ENCODE measurements at places on chromosomes 12 and 14.

DNA sequence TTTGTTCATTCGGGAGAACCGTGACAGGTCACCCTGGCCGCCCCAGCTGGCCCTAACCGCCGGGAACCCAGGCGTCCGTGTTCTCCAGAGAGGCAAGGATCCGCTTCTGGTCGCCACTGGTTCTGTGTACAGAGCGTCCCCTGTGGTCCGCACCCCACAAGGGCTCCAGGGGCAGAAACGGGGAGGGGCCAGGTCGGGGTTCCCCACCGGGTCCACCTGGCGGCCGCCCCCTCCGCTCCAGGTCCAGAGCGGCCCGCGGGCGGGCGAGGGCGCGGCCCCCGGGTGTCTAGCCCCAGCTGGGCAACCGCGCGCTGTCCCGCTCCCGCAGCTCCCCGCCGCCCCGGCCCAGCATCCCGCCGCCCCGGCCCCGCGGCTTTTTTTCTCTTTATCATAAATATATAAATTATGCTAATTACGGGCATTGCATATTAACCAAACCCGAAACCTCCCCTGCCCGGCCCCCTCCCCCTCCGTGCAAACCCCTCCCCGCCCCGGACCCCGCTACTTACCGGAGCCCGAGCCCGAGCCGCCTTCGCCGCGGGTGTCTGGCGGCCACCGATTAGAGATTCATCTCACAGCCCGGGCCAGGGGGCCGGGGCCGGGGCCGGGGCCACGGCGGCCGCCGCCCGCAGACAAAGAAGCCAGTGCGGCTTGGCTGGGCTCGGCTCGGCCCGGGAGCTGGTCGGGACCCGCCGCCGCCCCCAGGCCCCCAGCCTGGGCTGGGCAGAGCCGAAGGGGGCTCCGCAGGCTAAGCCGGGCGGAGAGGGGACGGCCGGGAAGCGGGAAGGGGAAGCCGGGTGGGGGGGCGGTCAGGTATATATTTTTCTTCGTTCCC is 512 bp downstream of the POU6F1 start:
- DNase-seq, result peak; percentile 73

DNA sequence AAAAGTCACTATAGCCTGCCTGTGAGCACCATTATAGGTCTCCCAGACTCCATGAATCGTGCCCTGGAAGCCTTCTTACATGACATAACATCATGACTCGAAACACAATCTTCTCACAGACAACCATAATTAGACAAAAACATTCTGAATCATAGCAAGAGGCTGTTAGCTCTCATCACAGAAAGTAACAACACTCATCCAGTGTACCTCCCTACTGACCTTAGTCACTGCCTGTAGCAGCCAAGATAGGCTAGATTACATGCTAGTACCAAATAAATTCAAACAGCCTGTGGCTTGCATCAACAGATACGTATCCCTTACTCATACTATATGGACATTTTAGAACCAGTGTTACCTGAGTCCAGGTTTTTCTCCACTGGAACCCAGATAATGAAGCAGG is 663.8 kb upstream of the FOXG1 start:
- DNase-seq, result no peak

- no peak for DNase-seq
Measured at GRCh38 chr12:27614866-27615265, 81.4 kb upstream of the REP15 start.

GRCh38 chr12:107670999-107671643 is 14.5 kb upstream of the PWP1 start:
- peak; percentile 29 for DNase-seq

DNA sequence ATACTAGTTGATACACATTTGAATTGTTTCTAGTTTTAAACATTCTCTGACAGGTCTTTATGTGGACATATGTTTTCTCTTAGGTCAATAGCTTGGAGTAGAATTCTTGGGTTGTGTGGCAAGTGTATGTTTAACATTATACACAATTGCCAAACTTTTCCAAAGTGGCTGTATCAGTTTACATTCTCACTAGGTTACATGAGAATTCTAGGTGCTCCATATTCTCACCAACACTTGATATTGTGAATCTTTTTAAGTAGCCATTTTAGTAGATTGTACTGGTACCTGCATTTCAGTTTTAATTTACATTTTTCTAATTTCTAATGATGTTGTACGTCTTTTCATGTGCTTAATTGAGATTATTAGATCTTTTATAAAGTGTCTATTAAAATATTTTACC is 28.6 kb downstream of the CCDC91 start:
- DNase-seq, result no peak

GRCh38 chr14:105140581-105140980 is 28.0 kb downstream of the JAG2 start:
- no peak for DNase-seq

DNA sequence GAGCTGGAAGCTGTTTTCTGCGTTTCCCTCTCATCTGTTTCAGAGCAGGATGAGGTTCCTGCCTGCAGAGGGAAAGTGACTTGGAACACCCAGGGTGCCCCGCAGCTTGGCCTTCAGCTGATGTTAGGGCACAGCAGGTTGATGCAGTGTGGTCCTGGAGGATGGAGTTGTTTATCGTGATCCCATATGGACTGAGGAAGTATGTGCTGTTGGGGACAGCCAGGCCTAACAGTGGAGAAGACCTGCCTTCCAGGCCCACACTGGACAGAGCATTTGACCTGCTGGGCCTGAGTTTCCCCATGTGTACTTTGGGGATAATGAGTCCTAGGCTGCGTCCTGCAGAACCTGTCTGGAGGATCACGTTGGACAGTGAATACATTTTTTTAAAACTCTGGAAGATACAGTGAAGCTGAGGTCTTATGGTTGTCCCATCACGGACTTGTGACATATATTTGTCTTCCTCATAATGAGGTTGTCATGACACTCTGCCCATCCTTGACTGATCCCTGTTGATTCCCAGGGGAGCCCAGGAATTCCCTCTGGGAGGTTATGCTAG is 12.8 kb downstream of the SERPINA1 start:
- no peak for DNase-seq

GRCh38 chr12:27347779-27348178 is 15.1 kb downstream of the BMAL2 start:
- no peak for DNase-seq

GRCh38 chr12:54657105-54657607 is 9.0 kb upstream of the DCD start:
- no peak for DNase-seq

DNA sequence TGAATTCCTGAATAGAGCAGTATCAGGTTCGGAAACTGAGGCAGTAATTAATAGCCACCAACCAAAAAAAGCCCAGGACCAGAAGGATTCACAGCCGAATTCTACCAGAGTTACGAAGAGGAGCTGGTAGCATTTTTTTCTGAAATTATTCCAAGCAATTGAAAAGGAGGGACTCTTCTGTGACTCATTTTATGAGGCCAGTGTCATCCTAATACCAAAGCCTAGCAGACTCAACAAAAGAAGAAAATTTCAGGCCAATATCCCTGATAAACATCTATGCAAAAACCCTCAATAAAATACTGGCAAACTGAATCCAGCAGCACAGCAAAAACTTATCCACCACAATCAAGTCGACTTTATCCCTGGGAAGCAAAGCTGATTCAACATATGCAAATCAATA is 202.3 kb upstream of the SLC16A7 start:
- DNase-seq, result no peak

DNA sequence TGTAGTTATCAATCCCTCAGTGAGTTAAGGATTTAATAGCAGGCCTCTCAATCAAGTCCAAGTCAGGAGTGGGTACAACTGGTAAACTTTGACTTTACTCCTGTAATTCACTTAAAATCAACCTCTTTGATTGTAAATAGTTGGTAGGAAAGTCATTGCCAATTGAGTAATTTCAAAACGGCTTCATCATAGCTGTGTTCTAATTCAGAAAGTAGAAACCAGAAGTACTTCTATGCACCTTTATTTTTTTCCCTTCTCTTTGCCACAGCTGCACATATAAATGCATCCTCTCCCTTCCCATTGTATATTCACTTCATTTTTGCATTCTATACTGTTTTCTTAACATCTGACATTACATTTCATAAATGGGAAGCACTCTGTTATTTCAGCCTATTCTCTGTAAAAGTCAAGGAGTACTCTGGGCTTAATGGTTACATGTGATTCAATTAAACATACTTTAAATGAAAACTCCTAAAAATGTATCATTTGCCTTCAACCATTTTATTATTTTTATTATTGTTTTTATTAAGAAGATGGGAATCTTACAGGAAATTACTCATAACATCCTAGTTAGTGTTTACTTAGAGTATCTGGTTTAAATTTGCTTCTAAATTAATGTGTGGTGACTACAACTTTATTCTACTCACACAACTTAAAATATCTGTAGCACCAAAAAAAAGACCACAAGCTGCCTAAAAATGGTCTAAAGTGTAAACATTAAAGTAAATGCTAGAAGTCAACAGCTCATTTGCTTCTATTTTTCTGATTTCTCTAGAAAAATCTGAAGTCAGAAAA is 171.2 kb downstream of the CEP128 start:
- no peak for DNase-seq

- no peak for DNase-seq
Measured at GRCh38 chr14:94054401-94054800, 26.6 kb downstream of the DDX24 start.

DNA sequence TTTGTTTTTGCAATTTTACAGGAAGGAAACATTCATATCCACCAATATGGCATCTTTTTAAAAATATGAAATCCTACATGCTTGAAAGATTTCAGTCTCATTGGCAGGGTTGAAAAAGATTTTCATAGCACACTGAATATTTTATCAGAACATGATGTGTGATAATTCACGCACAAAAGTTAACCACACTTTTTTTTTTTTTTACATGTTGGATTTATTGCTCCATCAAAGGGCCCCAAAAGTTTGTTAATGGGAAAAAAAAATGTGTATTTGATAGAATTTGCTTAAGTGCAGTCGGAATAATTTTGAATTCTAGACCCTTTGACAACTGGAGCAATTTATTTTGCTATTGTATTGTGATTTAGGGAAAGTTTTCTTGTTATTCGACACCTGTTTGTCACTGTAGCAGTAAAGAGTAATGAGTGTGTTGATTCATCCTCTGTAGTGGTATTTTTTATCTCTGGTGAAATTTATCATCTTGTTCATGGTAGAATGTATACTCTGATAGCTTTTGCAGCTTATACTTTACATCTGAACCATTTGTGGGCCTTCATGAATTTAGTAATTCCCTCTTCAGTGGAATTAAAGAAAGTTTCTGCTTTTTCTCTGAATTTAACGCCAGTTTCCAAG is 1.1 kb downstream of the EML1 start:
- DNase-seq, result no peak

- no peak for DNase-seq
Measured at GRCh38 chr12:54374562-54375258, 9.8 kb downstream of the ZNF385A start.

- DNase-seq, result no peak
Measured at GRCh38 chr12:14915736-14916135, 22.6 kb downstream of the ERP27 start.

- DNase-seq, result no peak
Measured at GRCh38 chr12:109567296-109567695, 6.0 kb downstream of the MMAB start.

GRCh38 chr14:56313789-56314188 is 195.6 kb downstream of the PELI2 start:
- DNase-seq, result no peak

DNA sequence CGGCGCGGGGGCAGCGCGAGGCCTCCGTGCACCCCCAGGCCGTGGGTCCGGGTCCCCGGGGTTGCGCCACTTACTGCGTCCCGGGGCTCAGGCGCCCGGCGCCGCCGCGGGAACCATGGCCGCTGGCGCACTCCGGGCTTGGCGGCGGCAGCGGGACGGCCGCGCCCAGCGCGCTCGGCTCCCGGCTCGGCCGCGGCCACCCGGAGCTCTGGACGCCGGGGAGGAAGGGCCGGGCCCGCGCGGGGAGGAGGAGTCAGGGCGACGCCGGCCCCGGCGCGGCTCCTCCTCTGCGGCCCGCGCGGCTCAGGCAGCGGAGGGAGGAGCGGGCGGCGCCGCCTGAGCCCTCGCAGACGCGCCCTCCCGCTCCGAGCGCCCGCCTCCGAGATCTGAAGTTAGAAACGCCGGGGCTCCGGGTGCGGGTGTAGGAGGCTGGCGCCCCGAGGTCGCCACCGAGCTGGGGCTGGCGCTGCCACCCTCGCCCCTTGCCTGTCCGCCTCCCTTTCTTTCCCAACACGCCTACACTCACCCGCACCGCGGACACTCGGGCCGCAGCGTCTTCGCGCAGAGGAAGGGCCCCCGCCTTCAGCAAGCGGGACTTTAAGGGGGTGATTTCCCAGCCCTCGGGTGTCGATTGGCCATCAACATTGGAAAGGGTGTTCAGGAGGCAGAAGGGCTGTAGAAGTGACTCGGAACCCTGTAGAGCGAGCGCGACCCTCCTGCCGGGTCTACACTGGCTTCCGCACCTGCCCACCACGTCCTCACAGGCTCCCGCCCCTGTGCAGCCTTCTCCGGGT is at the start of gene NIN:
Gene NIN, minus strand, starts transcription at position 231 of the 794 bp plus-strand sequence. CDS start 9,106 bp downstream, outside the sequence.
- DNase-seq, result peak; percentile 79

- DNase-seq, result no peak
Measured at GRCh38 chr14:73365727-73366126, 92.6 kb downstream of the NUMB start.

- DNase-seq, result no peak
Measured at GRCh38 chr12:98639491-98639890, 5.1 kb downstream of the IKBIP start.

DNA sequence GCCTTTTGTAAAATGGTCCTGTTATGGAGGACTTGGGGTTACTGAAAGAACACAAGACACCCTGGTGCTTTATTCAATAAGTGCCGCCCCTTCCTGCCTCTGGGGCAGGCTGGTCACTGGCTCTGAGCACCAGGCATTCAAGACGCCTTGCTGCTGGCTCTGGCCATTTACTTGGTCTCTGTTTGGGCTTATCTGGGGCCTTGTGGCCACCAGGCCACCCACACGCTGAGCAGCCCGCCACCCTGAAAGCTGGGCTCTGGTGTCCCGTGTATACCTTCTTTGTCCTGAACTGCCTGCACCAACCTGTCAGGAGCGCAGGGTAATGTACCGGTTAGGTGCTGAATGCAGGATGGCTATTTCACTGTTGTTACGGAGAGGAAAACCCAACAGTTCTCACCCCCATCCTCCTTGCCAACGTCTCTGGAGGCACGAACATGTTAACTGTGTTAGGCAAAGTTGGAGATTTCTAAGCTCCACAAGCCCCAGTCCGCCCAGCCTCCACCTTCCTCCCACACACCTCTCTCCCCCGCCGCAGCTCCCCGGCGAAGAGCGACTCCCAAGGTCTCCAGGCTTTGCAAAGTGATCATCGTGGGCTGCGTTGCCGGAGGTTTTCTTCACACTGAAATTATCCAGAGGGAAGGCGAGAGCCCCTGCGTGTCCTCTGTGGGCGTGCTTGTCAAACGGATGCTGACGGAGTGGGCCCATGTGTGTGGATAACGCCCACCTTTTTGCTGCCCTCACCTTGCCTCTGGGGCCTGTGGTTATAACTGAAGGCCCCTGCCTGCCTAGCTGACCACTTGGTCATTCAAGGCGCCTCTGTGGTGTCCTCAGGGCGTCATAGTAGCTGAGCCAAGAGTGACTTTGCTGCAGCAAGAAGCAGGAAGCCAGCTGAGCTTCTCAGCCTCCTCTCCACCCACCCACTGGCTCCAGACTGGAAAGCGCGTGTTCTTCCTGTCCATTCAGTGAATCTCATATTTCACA is 18.8 kb upstream of the BEGAIN start:
- DNase-seq, result peak; percentile 4

All from activated T-cell treated with anti-CD3 and anti-CD28 coated beads, Interleukin-2, amount 50 U/mL, for 1 hour (primary cell).